GM12878 (cell line): ENCODE measurements at places on chromosomes 2 and 18.

GRCh38 chr2:85394976-85395375, 15.2 kb downstream of the CAPG start:
- DNase-seq: no peak

- no peak for DNase-seq
Measured at GRCh38 chr18:70636991-70637390, 348.1 kb downstream of the SOCS6 start.

GRCh38 chr2:45812011-45812500, 160.6 kb downstream of the PRKCE start:
- no peak for DNase-seq

GRCh38 chr2:147923846-147924245, 79.0 kb downstream of the ACVR2A start:
- no peak for DNase-seq

- DNase-seq: no peak
Measured at GRCh38 chr2:195984923-195985726, 83.5 kb downstream of the DNAH7 start.

DNA sequence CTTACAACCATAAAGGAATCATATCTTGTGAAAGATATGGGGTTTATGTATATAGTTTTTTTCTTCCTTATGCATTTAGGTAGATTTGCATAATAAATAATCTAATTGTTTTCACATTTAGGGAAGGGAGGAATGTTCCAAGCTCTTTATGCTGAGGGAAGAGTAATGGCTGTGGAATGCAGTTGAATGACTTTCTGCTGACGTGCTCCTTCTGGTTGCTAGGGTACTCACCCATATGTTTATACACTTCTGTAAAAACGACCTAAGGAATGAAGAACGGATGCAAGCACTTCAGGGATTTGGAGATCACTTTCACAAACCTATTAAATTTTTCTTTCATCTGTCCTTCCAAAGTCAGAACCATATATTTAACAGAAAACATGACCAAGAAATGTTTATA, 29.2 kb upstream of the PPP4R1 start:
- no peak for DNase-seq

DNA sequence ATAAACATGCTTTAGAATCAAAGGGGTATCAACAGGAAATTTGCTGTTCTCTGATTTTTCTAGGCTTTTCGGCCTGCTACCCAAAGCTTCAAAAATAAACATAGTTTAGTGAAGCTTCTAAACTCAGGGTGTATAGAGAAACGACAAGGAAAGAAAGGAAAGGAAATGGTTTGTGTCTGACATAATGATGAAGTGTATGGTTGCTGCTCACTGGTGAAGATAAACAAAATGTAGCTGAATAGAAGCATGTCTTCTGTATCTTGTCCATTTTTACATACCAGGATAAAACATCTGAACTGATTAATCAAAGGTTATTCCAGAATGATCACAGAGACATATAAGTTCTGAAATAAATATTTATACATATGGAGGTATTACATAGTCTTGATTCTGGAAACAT, 1324.6 kb upstream of the NRXN1 start:
- DNase-seq: no peak

GRCh38 chr2:236449167-236449761, 120.4 kb upstream of the ACKR3 start:
- DNase-seq: no peak

GRCh38 chr18:33571998-33572787, 5.8 kb upstream of the ASXL3 start:
- no peak for DNase-seq

GRCh38 chr2:239302808-239303557, 97.8 kb downstream of the HDAC4 start:
- DNase-seq: no peak

GRCh38 chr18:13176847-13177246, 41.7 kb upstream of the LDLRAD4 start:
- no peak for DNase-seq

DNA sequence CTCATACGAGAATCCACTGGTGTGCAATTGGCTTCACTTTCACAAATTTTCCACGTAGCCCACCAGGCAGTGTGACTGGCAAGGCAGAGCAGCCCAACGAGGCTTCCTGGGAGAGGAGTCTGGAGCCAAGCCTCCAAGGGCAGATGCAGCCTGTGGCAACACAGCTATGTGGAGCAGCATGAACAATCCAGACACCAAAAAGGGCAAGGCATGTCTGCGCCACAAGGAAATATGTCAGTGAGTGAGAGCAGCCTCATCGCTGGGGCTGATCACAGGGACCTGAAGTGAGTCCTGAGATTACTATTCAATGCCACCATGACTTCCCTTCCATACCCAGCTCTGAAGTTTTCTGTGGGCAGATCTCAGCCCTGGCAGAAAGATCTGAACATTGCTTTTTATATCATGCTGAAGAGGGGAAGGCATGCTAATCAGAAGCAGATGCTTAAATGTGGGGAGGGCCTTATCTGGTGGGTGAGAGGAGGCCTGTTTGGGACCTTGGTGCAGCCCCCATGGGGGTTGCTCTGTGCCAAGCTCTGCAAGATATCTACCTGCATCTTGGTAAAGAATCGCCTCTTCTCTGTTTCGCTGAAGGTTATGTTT, 40.0 kb upstream of the PUM2 start:
- no peak for DNase-seq

DNA sequence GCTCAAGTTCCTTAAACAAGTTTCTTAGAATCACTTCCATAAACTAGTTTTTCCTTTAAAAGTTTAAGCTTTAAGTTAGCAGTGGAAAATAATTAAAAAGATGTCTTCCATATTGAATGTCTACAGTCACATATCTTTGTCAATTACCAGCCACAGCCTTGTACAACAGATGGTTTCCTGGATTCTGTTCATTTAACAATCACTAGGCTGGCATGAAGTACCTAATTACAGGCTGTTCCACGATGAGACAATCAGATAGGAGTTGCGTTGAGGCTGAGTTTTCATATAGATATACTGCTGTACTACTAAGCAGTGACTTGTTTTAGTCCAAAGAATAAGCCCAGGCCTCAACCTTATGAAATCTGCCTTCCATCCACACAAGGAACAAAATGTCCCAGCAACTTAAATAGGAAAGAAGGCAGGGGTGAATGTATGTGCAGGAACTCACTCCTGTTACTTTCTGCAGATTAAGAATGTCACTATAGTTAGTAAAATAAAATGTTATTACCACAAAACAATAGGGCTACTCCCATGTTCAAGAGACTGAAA, 131.0 kb downstream of the ZAP70 start:
- no peak for DNase-seq

- no peak for DNase-seq
Measured at GRCh38 chr2:27730261-27730662, 41.3 kb upstream of the MRPL33 start.

DNA sequence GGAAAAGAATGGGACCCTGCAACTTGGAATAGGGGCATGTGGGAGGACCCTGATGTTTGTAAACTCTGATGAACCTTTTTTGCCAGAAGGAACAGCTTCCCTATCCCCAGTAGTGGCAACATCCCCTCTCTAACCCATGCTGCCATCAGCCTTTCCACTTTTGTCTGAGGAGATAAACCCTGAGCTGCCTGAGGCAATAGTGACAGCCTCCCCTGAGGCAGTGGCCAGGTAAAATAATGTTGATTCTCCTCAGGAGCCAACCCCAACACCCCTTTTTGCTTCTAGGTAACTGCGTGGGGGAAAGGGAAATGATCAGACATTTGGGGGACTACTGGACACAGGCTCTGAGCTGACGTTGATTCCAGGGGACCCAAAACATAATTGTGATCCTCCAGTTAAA, 106.8 kb upstream of the NPAS2 start:
- DNase-seq: no peak

DNA sequence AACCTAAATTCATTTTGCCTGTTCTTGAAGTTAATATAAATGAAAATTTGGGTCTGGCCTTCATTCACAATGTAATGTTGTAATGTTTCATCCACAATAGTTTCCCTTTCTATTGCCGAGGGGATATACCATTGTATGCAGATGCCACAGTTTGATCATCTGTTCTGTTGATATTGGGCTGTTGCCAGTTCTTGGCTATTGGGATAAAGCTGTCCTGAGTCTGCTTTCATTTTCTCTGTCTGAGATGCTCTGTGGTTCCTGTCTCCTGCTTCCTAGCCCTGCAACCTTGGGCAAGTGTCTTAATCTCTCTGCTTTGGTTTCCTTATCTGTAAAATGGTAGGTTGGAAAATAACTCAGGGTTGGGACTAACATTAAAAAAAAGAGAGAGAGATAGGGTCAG, 25.2 kb downstream of the B3GNT2 start:
- no peak for DNase-seq

DNA sequence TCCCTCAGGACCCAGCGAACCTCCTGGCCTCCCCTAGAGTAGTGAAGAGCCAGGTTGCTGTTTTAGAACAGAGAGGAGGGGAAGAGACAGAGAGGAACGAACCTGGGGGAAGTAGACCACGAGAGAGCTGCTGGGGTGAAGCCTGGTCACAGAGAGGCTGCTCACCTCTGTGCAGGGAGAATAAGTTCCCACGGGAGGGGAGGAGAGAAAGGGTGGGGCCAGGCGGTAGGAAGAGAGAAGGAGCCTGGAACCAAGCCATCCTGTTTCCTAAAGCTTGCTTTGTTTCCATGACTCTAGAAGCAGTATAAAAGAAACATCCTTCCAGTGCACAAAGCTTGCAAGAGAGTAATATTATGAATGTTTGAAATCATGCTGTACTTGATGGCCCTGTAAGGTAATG, 147.9 kb downstream of the MYT1L start:
- DNase-seq: no peak

- DNase-seq: no peak
Measured at GRCh38 chr2:240797914-240798313, 22.1 kb downstream of the KIF1A start.

GRCh38 chr18:44625386-44625785, 55.3 kb upstream of the SETBP1 start:
- no peak for DNase-seq

- DNase-seq: no peak
Measured at GRCh38 chr2:84674099-84674498, 157.8 kb downstream of the DNAH6 start.

DNA sequence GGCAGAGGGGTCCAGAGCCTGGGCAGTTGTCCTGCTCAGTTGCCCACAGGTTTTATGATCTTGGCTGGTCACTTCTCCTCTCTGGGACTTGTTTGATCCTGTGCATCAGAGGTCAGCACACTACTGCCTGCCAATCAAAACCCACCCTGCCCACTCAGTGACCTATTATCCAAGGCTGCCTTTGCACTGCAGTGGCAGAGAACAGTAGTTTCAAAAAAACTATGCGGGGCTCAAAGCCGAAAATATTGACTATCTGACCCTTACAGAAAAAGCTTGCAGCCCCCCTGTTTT, 218.2 kb downstream of the CYP26B1 start:
- no peak for DNase-seq

GRCh38 chr2:72006188-72006736, 141.4 kb downstream of the CYP26B1 start:
- no peak for DNase-seq

DNA sequence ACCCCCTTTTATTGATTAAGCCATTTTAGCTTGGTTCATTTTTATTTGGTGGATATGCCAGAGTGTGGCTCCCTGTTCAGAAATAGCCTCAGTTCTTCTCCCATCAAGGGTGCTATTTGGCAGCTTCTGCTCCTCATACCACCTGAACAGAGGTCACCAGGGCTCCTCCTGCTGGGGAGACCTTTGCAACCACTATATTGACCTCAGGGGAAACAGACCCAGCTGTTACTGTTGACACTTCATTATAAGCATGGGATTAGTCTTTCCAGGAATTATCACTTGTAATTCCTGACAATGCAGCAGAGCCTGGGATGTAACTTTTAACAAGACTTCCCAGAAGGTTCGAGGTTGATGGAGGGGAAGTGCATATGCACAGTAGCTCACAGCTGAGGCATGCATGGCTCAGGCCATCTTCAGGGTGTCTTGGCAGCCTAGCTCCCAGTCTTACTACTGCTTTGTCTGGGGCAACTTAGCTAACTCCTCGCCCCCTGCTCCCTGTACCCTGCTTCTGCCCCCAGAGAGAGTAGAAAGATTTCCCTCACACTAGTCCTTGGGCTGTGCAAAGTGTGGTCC, 239.4 kb upstream of the SPRED2 start:
- no peak for DNase-seq

DNA sequence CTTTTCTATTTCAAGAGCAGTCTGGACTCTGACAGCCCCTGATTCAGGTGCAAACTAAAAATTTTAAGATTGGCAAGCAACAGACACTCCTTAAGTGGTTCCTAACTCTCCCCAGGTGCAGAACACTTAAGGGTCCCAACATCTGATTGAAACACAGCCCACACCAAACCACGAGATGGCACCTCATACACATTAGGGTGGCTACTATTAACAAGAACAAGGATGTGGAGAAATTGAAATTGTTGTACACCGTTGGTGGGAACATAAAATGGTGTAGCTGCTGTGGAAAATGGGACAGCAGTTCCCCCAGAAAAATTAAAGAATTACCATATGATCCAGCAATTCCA, 82.3 kb downstream of the POLR1A start:
- DNase-seq: no peak

DNA sequence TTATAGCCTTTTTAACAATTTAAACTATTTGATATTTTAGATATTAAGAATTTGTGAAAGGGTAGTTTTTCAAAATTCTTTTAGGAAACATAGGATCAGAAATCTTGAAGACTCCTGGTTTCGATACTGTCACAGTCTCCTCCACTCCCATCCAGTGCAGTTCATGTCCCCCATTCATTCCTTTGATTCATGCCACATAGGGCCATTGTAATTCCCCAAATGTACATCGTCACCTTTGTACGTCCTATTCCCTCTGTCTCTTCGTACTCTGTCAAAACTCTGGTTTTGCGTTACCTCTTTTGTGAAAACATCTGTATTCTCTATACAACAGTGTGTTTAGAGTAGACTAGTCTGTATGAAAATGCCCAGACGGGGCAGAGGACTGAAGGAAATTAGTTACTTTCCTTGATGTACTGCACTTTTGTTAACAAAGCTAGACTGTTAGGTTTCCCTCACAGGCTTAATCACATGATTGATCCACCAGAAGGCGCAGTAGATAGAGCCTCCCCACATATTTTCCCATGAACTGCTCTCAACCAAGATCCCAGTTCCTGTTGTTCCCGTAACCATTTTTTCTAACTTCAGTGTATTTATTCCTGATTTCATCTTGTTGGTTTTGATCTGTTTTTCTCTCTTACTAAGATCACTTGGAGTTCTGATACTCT, 2.5 kb downstream of the MRPL35 start:
- DNase-seq: no peak

DNA sequence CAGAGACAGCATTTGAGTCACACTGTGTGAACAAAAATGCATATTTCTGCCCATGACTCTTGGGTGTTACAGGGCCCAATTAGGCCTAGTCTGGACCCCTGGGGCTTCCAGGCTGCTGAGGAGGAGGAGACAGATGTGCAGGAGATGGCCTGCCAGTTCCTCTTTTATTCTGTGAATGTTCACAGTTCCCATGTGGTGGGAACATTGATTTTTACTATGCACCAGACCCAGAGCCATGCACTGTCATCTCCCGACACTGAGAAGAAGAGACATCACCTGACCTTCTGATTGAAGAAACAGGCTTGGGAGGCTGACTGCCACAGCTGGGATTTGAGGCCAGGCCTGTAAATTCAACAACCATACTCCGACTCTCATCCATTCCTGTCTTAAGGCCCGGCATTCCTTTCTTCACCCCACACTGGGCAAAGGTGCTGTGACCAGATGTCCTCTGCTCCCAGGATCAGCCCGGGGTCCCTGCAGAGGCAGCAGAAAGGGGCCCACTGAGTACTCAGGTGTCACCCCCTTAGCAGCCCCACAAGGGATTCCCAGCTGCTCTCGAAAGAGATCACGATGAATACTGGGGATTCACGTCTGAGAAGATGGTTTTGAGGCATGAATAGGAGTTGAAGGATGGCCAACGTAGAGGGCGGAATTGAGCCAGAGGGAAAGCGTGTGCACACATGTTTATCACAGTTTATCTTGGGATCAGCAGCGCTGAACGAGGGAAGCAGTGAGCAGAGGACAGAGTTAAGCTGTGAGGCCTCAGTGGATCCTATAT, 3.6 kb upstream of the TFCP2L1 start:
- no peak for DNase-seq
